Kidney epithelial cell (primary cell): ENCODE measurements at places on chromosomes 1 and 21.

GRCh38 chr1:208243527-208243966, 637 bp downstream of the PLXNA2 start:
- DNase-seq = no peak

GRCh38 chr21:25133939-25134338, 473.3 kb downstream of the MRPL39 start:
- no peak for DNase-seq

DNA sequence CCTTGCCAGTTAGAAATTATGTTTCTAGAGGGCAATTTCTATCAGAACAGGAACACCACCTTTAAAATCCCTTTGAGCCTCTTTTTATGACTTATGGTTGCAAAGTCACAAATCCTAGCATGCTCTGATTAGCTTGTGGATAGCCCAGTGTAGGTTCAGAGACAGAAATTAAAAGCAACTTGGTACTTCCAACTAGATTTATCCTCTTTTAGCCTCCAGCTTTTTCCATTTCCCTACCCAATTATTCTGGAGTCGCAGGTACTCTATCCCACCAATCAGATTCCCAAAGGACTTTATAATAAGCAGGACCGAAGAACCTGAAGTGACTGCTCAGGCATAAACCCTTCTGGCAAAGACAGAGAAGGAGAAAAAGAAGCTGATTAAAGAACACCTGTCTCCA, 33.4 kb upstream of the LRRC53 start:
- DNase-seq = no peak

DNA sequence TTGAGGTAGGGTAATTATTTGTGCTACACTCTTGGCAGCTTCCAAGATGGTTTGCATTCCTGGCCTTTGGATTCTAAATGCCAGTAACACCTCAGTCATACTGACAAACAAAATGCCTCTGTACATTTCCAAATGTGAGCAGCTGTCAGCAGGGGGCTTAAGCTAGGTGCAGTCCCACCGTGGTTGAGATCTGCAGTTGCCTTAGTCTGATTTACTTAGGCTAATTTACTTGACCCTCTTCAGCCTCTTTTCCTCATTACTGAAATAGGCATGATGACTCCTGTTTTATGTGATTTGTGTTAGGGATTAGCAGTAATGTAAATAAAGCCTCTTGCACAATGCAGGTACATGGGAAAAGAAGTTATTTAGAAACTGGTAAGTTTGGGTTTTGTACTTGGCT, 13.5 kb upstream of the SPATA1 start:
- DNase-seq = no peak

- DNase-seq = no peak
Measured at GRCh38 chr1:159945483-159946241, at the start of gene IGSF9. IGSF9 (minus strand) TSS chr1:159945613; CDS start chr1:159943454, 2,159 bp downstream.

- DNase-seq = no peak
Measured at GRCh38 chr1:63630666-63631065, 37.5 kb downstream of the PGM1 start.

DNA sequence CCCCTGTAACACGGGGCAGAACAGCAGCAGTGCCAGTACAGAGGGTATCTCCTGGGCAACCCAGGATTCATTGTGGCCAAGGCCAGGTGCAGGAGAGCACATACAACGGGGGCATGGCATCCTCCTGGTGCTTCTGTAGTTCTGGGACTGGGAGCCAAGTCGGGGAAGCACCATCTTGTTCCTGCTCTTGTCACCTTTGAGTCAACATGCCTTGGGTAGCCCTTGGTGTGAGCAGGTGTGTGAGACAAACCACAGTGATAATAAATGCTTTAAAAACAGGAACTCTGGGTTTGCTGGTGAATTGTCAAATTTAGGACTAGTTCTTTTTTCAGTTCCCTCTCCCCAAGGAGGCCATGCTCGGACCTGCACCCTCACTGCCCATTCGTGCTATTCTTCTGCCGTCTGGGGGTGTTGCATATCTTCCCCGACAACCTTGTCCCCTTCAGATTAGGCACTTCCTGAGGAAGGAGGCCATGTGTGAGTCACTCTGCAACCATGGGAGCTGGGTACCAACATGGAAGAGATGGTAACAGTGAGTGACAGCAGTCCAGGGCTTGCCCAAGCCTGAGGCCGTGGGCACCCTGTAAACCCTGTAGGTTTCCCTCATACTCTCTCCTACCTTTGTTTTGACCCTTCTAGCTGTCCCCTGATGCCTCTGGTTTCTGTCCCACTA, 150.2 kb downstream of the GRIK3 start:
- DNase-seq = no peak

- DNase-seq = no peak
Measured at GRCh38 chr1:180112984-180113647, 41.6 kb upstream of the QSOX1 start.

DNA sequence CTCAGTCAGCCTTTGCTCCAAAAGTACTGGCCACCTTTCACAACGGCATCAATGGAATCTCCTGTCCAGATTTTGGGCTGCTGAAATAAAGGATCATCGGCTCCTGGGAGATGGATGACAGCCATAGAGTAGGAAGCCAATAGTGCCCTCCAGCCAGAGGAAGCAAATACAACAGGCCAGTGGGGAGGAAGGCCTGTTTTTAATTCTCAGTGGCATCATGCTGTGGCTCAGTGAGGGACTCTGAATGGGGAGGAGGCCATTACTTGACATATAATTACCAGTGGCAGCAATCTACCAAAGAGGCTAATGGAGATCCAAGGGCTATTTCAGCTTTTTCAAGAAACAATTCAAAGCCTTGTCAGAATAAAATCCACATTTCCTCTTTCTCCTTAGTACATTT, 26.7 kb downstream of the COLGALT2 start:
- no peak for DNase-seq

DNA sequence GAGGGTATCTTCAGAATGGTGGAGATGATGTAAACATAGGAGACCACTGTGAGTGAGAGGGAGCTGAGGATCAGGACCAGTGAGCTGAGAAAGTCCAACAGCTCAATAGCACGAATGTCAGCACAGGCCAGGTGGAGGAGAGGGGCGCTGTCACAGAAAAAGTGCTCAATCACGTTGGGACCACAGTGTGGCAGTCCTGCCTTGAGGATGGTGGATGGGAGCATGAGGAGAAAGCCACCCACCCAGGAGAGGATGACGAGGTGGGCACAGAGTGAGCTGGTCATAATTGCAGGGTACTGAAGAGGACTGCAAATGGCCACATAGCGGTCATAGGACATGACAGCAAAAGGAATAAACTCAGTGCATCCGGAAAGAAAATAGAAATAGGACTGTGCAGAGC, 8.1 kb downstream of the OR11L1 start:
- DNase-seq = no peak

DNA sequence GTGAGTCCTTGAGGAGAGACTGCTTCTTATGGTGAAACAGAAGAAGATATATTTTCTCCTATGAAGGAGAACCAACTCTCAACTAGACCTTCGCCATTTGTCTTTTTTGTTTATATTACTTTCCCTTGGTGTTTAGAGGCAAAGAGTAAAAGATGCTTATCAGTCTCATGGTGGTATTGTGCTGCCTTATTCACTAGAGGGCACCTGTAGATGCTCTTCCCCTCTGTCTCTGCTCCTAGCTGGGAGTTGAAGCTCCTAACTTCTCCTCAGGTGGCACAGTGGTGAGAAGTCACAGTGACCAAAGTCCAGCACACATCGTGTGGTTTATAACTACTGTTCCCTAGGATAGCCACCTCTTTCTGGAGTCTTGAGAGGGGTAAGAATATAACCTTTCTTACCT, 1359.6 kb downstream of the PLA2G4A start:
- no peak for DNase-seq

- DNase-seq = no peak
Measured at GRCh38 chr1:241611063-241611462, 29.1 kb downstream of the CHML start.

DNA sequence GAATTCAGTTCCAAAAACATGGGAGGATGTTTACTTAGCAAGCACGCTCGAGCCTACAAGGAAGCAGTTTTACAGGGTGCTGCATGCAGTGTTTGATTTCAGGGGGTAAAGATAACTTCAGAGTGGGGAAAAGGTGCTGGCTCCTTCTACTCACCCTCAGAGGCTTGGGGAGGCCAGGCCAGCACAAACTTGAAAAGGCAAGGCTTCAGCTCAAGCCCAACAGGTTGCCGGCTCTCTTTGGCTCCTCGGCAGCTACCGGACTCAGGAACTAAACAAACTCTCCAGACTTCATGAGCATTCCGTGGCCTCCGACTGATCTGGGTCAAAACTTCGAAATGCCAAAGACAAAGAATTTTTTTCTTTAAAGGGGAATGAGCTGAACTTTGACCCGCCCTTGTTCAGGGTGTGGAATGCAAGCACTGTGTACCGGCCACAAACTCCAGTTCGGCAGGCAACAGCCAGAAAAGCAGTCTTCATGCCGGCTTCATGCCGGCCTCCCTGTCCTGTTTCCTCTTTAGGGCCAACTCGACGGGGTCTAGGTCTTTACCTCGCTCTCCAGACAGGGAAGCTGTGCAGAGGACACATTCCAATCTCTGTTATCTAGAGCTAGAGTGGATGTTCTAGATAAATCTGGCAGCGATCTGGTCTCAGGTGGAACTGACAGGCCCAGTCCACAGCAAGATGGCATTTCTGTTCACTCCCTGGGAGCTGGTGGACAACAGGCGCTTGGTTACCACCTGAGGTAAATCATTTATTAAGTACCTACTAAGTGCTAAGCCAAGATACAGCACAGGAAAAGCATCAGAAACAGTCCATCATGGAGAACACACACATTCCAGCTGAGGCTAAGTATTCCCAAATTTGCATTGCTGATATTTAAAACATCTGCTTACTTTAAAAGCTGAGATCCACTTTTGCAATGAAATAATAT, 75.0 kb downstream of the CD46 start:
- no peak for DNase-seq

DNA sequence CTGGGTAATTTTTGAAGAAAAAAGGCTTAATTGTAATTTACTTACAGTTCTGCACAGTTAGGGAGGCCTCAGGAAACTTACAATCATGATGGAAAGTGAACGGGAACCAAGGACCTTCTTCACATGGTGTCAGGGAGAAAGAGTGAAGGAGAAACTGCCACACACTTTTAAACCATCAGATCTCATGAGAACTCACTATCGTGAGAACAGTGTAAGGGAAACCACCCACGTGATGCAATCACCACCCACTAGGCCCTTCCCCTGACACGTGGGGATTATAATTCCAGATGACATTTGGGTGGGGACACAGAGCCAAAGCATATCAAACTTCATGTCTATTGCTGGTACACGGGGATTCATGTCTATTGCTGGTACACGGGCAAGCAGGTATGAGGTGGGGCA, 5.3 kb upstream of the SFT2D2 start:
- no peak for DNase-seq
